Mammary epithelial cell (primary cell): ENCODE measurements at places on chromosomes 5 and 9.

DNA sequence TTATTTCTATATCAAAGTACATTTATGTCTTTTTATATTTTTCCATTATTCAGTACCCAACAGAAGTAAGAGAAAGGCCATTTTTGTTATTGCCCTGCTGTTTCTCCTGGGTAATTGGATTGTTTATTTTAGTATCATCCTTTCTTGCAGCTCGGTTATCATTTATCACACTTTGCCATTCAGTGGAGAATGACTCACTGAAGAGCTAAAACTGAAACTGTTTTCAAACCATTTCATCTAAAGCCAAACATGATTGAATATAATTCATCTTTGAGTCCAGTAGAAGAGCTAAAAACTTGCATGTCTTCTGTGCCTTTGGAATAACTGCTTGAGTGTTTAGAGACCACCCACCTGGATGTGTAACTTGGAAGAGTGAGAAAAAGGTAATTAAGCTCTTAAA lies 139.5 kb upstream of the PRDM9 start:
- DNase-seq: peak; percentile 7

- DNase-seq: peak; percentile 79
These were observed 232.1 kb upstream of the PIK3R1 start for GRCh38 chr5:67983251-67984110.

DNA sequence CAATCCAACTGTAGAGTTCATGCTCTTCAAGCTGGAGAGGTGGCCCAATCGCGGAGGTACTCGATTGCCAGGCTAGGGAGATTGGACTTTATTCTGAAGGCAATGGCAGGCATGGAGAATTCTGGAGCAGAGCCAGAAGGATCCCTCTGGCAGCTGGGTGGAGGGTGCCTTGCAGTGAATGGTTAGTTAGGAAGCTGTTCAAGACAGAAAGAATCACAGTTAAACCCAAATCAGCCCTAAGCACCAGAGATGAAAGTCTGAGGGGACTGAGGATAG lies 182.4 kb downstream of the RGS3 start:
- no peak for DNase-seq

DNA sequence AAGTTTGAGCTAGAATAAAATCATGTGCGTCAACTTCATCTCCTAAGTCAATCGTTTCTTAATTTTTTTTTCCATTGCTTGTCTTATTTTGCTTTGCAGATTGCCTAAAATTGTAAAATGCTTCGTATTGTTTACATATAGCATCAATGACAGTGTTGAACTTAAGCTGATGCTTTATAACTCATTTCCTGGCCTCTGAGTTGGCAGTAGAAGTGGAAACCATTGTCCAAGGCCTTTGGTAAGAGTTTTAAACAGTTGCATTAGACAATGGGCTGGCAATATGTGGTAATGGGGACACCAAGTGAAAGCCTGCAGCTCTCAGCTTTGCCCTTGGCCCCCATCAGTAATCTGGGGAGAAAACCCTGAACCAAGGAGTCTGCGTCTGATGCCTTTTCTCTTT lies 154.8 kb upstream of the GAS1 start:
- DNase-seq: no peak

DNA sequence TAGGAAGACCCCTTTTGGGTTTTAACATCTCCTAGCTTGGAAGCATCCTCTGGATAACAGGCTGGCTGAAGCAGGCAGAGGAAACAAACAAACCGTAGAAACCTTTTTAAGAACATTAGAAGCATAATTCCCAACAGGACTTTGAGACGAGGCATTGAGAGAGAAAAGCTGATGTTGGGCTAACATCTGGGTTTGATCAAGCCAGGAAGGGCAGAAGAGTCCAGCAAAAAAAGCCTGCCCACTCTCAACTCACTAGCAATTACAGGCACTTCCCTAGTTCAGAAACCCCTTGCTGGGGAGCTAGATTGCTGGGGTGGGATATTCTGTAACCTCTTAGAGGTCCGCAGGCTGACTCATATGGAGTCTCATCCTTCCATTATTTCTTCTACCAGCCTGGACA lies 75.4 kb upstream of the CTNNA1 start:
- DNase-seq: no peak

DNA sequence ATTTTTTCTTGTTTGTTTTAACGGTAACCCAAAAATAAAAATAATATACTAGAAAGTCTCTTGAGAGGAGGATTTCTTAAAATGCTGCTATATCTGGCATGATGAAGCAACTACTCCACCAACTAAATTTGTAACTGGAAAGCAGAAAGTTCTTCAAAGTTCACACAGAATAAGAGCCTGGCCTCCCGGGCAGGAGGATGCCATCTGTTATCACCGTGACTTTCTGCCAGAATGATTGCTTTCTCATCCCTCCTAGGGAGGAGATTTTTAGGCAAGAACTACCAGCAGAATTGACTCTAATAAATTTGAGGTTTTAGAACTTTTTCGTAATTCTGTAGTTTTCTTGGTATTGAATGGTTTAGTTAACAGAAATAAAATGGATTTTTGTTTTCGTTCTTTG lies 464.6 kb upstream of the ACTBL2 start:
- no peak for DNase-seq

GRCh38 chr5:168434746-168435321 lies 51.4 kb upstream of the RARS1 start:
- DNase-seq: no peak

DNA sequence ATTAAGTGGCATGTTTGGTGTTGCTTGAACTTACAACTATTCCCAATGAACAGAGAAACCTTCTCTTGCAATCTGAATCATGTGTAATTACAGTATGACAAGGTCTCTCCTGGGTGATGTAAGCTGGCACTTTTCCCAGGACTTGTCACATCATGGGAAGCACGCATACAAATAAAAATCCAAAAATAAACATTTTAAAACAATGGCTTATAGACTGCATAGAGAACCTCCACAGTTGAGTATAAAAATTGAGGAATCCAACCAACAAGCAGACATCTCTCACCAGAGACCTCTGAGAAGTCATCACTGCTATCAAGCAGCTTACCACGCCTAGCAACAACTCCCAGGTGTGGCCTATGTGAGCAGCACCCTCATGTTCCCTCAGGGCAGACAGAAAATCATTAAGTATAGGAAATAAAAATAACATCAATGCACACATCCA lies 3.9 kb downstream of the MLLT3 start:
- DNase-seq: peak; percentile 87
